ENCODE measurements at places on chromosomes 2 and 18.

DNA sequence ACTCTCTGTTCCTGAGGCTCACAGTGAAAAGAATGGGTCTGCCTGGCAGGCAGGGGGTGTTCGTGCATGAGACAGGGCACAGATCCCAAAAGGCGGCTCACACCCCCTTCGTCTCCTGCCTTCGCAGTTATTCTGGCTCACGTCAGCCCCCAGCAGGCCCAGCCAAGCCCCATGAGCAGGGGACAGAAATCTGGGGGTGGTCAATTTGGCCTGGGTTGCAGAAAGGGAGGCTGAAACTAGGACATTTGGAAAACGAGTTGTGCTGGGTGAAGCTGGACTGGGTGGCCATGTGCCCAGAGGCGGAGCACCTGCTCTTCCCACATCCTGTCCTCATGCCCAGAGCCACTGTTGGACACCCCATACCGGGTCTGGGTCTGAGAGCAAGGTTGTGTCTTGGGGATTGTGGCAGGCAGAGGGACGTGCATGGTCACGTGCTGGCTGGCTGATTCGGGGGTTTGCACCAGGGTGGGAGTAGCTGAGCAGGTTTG, 99.0 kb upstream of the MCFD2 start:
- DNase-seq, result no peak

DNA sequence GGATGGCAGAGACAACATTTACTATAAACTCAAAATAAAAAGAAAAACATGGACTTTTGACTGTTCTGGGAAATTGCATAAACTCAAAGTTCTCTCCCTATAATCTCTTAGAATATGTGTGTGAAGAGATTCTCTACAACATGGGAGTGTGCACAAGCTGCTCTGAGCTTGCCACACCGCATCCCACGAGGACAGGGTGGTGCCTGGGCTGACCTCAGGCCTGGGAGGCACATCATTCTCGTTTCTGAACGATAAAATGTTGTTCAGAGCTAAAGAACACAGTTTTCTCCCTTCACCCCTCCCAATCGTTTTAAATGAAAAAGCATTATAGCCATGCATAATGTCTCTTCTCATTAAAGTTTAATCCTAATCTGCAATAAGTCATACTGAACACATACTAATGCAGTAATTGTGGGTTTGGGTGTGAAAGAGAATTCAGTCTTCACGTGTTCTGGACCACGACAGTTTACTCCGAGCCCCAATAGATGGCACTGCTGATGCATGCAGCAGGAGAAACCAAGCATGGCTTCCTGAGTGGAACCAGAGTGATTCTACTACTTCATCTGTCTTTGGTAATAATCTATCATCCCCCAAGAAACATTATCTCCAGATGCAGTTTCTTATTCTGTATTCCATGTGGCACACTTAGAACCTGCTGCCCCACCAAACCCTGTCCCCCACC, 46.9 kb upstream of the LAMA1 start:
- DNase-seq, result no peak

DNA sequence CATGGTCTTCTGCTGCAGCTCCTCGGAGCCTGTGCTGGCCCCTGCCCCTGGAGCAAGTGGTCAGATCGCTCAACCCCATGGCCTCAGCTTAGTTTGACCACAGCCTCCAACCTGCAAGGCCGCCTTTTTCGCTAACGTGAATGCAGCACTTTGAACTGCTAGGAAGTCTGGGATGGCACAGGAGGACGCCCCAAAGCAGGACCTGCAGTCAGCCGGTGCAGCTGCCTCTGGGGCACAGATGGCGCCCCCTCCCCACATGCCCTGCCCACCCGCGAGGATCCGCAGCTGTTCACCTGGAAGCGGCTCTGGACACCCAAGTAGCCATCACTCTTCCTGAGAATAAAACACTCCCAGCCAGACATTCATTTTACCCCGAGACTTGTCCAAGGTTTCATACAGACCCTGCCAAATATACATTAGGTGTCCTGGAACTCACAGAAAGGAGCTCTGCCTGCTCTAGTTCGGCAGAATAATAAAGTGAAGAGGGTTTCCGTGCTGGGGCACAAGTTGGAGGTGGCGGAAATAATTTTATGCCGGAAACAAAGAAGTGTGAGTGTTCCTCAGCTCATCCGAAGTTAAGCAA, 510.1 kb downstream of the EIPR1 start:
- no peak for DNase-seq

GRCh38 chr2:191618046-191618780, 59.7 kb upstream of the NABP1 start:
- DNase-seq, result no peak

DNA sequence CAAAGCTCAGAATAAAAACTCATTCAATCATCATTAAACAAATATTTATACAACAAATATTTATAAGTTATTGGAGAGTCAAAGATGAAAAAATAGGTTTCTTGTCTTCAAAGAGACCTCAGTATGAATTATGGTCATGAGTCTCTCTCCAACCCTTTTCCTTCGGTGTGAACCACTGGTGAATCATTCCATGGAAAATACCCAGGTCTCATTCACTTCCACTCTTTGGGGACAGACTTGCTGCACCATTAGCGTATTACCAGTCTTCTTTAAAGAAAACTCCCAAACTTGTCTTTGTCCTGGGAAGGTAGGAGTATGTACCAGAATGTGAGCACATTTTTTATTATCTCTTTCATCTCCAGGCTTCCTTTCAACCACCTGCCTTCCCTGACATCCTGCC, 257.4 kb upstream of the RBMS1 start:
- DNase-seq, result no peak

- DNase-seq, result no peak
Observed at GRCh38 chr2:190698895-190699294, 50.0 kb downstream of the NAB1 start.

GRCh38 chr18:74625157-74625556, 27.5 kb downstream of the ZNF407 start:
- DNase-seq, result no peak

GRCh38 chr2:13114391-13114790, 397.7 kb downstream of the TRIB2 start:
- no peak for DNase-seq

- no peak for DNase-seq
Observed at GRCh38 chr18:52387175-52387574, 47.2 kb downstream of the DCC start.

- no peak for DNase-seq
Observed at GRCh38 chr2:196551014-196551413, 88.5 kb upstream of the CCDC150 start.

- DNase-seq, result no peak
Observed at GRCh38 chr2:10438688-10439087, 9.4 kb downstream of the ODC1 start.

DNA sequence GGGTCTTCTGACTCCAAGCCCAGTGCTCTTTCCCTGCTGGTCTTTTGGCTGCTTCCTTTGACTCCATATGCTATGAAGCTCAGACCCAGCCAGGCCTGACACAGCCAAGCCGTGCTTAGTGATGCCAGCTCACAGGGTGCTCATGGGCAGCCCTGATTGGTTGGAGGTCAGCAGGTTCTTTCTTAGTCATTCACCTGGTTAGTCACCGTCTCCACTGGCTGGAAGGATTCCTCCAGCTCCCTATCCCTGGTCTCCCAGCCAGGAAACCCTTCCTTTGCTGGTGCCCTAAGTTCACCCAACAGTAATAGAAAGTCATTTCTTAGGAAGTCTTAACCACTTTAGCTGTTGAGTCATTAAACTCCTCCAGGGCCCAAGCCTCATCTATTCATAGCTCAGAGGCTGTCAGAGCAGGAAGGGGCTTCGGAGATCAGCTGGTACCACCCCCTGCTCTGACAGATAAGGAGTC, 3.9 kb downstream of the KCNK3 start:
- no peak for DNase-seq

DNA sequence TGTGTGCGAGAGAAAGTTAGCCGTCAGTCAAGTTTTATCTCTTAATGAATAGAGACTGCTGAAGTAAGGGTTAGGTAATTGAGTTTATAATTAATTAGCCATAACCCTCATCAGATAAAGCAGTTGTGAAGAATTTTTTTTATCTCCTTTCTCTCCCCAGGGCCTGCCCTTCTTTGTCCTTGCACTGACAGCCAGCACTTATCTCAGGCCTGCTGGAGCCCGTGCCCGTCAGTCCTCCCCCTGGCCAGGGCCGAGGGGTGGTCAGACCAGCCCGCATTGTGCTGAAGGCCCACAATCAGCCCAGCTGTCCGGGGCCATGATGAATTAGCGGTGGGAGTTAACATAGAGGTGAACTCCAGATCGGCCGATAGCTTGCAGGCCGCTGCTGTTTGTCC, 315.7 kb downstream of the GBX2 start:
- no peak for DNase-seq

DNA sequence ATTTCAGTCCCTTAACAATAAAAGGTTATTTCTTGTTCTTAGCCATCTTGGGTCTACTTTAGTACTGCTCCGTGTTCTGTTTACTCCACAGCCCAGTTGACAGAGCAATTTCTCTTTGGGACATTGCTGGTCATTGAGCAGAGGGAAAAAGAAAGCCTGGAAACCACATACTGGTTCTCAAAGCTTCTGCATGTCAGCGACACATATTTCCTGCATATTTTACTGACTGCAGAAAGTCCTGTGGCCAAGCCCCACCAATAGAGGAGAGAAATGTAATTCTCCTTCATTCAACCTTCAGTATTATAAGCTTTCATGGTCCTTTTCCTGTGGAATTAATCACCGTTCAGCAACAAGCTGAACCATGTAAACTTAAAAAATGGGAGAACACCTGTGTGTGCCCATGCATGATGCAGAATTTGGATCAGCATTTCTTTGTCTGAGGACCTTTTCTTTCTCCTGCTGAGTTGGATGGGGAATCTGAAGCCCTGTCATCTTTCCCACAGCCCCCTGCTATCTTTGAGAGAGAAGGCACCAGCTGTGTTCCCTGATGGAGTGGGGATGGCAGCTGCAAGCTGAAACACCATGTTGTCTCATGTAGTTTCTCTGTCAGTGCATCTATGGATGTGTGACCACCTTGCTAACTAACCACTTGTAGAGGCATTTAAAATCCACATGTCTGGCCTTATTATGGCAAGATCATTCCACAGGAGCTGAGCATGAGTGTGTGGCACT, 431.6 kb downstream of the MEIS1 start:
- no peak for DNase-seq

DNA sequence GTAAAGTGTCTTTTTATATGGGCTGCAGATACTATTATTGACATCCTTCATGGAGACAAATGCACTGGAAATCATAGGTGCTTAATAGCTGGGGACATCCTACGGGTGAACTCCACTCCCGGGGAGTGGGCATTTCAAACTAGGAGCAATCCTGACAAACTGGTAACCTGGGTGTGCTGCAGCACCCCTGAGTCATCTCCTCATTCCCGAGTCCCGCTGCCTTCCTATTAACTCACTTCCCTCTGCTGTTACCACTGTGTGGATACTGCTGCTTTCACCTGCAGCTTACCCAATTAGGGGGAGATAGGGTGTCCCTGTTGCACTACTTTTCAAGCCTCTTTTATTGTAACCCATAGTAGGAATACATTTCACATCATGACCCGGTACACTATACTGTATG, 134.2 kb downstream of the RAPGEF4 start:
- no peak for DNase-seq

- DNase-seq, result no peak
Observed at GRCh38 chr2:215906458-215906857, 106.9 kb downstream of the MREG start.

DNA sequence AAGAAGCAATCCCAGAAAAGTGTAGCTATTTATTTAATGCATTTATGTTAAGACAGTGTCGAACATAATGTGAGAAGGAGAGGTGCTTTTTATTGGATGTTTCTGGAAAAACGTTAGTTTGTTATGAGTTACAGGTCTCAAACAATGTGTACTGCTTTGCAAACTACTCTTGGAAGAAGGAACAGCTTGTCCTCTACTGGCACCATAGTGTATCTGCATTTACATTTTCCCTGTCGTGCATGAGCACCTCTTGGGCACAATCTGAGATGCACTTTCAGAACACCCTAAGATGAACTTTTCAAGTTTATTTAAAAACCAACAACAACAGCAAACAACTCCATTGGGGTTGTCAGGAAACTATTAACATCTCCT, 22.8 kb downstream of the CCNYL1 start:
- DNase-seq, result no peak

DNA sequence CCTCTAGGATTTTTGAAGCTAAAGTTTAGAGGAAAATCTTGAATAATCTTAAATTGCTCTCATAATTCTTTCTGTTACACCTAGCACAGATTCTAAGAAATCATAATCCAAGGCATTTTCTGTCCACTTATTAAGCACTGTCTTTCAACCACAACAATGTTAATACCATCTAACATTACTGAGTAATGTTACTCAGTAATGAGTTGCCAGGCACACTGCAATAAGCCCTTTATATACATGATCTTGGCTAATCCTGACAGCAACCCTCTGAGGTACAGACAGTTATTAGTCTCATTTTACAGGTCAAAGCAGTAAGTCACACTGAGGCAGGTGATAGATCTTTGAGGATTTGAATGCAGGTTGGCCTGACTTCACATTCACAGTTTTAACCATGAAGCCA, 291.9 kb downstream of the ALK start:
- DNase-seq, result no peak

DNA sequence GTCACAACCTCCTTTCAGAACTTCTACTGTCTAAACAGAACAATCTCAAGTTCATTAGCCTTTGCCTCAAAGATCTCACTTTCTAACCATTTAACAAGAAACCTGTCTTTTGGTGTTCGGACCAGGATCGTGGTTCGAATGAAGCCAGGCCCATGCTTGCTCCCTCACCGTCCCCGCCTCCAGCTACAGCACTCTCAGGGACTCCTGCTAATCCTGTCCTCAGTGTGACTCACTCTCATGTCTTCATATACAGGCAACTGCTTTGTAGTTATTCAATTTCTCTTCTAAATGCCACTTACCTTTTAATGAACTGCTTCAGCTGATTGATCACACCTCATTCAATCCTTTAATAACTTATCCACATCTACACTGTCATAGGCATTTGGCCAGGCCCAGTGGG, 15.8 kb downstream of the SERTAD2 start:
- DNase-seq, result no peak

GRCh38 chr2:128720080-128721022, 401.7 kb upstream of the HS6ST1 start:
- DNase-seq, result no peak

- DNase-seq, result no peak
Observed at GRCh38 chr2:148430101-148430500, 214.4 kb upstream of the EPC2 start.

Measured in activated naive CD8-positive, alpha-beta T cell treated with anti-CD3 and anti-CD28 coated beads, Interleukin-2, amount 50 U/mL, for 24 hours (primary cell).